Esophagus squamous epithelium (tissue), 5 donors: ENCODE measurements at places on chromosomes 4 and X.

GRCh38 chr4:103645991-103646390, 73.8 kb downstream of the TACR3 start:
- DNase-seq: no peak

DNA sequence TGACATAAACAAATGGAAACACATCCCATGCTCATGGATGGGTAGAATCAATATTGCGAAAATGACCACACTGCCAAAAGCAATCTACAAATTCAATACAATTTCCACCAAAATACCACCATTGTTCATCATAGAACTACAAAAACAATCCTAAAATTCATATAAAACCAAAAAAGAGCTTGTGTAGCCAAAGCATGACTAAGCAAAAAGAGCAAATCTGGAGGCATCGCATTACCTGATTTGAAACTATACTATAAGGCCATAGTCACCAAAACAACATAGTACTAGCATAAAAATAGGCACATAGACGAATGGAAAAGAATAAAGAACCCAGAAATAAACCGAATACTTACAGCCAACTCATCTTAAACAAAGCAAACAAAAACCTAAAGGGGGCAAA, 342.8 kb upstream of the AGA start:
- no peak for DNase-seq

DNA sequence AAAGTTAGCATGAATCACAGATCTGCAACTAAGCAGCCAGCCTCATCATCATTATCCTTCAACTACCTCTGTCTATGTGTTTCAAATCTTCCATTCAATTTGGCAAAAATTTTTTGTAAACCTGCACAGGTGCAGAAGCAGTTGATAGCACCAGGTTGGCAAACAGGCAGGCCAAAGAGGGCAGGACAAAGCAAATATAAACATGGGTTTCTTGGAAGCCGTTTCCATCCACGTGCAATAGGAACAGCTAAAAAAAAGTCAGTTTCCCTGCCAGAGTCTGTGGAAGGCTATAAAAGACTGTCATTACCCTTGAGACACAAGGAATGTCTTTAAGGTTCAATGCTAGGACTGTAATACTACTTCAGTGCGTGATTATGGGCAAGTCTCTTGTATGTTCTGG, 253.2 kb downstream of the PDHA2 start:
- no peak for DNase-seq

DNA sequence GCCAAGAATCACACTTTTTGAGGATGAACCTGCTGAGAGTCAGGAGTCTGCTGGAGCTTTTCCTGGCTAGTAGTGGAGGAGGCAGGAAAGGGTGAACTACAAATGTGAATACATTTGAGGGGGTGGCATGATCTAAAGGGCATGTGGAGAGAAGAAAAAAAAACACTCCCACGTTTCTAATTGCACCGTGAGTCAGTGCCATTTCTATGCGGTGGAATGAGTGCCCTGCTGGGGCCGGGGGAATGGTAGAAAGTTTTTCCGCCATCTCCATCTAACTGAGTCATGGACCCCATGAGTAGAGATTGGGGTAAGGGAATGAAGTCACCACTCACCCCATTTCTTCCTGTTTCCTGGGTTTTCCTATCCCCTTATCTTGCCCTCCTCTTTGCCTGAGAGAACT, 19.8 kb downstream of the BEX3 start:
- no peak for DNase-seq

- DNase-seq: no peak
These were observed 730.7 kb upstream of the SLIT2 start for GRCh38 chr4:19520939-19521520.

GRCh38 chrX:20530406-20530921, 263.8 kb upstream of the RPS6KA3 start:
- DNase-seq: no peak

GRCh38 chr4:69907151-69907550, 23.7 kb upstream of the CSN1S1 start:
- no peak for DNase-seq

GRCh38 chrX:11080741-11081305, 30.3 kb upstream of the HCCS start:
- no peak for DNase-seq

GRCh38 chr4:67048530-67048929, 496.8 kb downstream of the CENPC start:
- no peak for DNase-seq

DNA sequence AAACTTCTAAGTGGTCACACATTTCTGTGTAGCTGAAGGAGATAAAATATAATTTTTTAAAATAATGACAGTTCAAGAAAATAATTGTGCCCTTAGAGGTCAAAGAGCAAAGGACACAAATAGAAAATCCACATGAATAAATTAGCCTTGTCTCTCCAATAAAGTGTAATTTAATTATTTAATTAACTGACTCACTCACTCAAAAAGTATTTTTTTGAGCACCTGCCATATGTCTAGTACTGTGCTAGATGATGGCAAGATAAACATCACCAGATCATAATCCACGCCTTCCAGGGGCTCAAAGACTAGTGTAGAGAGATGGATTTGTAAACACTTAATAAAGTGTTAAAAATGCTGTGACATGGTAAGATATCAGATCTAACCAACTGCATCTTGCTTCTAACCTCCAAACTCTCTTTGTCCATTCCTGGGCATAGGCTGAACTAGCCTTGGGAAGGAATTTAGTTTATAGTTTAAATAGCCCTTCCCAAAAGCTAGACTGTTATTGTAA, 112.5 kb downstream of the SCLT1 start:
- no peak for DNase-seq

GRCh38 chrX:149267878-149268813, 237.0 kb downstream of the IDS start:
- DNase-seq: no peak

- no peak for DNase-seq
These were observed 549.2 kb upstream of the AMOT start for GRCh38 chrX:113389846-113390245.
